Activated CD8-positive, alpha-beta memory T cell treated with anti-CD3 and anti-CD28 coated beads for 24 hours (primary cell): ENCODE measurements at places on chromosomes 16 and 17.

- DNase-seq: no peak
These were observed 31.9 kb upstream of the MPHOSPH6 start for GRCh38 chr16:82201926-82202325.

DNA sequence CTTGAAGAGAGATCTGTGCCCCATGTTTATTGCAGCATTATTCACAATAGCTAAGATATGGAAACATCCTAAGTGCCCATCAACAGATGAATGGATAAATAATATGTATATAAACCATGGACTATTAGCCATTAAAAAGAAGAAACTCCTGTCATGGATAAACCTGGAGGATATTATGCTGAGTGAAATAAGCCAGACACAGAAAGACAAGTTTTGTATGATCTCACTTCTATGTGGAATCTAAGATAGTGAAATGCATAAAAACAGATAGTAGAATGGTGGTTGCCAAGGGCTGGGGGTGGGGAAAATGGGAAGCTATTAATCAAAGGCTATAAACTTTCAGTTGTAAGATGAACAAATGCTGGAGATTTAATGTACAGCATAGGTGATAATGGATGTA lies 19.9 kb upstream of the HEATR6 start:
- DNase-seq: no peak

- no peak for DNase-seq
These were observed 135.2 kb downstream of the SHISA9 start for GRCh38 chr16:13036600-13036999.

DNA sequence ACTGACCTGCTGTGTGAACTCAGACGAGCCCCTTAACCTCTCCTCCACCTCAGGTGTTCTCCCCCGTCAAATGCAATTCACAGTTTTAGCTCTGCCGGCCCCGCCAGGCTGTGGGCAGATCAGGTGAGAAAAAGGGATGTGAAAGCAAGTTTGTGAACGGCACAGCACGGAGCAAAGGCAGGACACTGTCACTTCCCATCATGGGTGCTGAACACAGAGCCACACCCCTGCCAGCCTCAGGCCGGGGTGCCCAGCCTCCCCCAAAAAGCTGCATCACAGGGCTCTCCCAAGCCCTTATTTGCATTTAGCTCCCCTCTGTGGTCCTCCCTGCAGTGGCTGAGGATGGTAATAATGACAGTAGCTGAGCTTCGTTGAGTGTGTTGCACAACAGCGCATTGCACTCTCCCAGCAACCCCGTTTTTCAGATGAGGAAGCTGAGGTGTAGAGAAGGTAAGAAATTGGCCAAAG lies 88.8 kb upstream of the TNRC6C start:
- no peak for DNase-seq

DNA sequence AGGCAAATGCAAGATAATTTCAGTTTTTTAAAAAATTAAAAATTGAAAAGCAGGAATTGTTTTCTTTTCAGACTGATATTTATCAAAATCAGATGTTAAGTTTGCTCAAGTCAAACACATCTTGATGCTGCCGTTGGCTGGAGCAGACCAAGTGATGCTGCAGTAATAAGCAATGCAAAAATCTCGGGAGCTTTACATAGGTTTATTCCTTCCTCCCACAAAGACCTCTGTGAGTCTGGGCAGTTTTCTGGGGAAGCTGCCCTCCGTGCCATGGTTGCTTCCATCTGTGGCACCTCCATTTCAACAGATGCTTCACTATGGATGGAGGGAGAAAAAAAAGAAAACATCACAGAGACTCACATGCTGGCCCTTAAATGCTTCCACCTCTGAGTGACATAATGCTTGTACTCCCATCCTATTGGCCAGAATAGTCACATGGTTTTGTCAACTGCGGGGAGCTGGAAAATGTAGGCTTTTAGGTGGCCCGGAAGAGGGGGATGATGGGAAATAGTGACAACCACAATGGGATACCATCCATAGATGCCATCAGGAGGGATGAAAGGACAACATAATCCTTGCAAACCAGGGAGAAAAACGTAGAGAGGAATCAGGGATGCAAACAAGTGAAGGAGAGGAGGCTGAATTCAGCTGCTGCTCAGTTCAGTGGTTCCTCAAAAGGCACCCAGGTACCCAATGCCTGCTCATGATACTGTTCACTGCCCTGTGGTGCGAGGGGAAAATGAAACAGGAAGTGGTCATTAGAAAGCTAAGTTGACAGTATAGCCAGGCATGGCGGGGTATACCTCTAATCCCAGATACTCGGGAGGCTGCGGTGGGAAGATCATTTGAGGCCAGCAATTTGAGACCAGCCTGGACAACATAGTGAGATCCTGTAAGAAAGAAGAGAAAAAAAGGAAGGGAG lies 13.5 kb upstream of the ERCC4 start:
- DNase-seq: no peak

DNA sequence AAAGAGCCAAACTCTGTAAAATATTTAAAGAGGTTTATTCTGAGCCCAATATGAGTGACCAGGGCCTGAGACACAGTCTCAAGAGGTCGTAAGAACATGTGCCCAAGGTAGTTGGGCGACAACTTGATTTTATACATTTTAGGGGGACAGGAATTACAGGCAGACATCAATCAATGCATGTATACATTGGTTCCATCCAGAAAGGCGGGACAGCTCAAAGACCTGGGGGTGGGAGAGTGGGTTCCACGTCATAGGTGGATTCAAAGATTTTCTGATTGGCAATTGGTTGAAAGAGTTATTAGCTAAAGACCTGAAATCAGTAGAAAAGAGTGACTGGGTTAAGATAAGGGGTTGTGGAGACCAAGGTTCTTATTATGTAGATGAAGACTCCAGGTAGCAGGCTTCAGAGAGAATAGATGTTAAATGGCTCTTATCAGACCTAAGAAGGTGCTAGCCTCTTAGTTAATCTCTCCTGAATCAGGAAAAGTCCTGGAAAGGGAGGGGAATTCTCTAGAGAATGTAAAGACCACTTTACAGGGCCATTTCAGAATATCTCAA lies 32.4 kb downstream of the HSBP1 start:
- DNase-seq: no peak

GRCh38 chr17:40130352-40131042 lies 8.7 kb downstream of the MSL1 start:
- no peak for DNase-seq

DNA sequence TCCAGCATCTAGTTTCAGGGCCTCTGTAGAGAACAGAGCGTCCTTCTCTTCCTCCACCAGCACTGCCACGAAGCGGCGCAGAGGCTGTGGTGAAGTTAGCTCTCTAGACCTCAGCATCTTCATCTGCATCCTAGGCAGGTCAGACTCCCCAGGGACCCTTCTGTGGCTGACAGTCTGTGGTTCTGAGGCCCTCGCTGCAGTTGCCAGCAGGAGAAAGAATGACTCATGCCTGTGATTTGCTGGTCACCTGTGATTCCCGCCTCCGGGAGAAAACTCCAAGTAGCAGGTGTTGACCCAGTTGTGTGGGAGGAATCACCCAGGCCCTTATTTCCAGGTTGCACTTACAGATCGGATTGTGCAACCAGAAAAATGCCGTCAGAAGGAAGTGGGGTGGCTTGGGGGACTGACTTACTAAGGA lies 117.3 kb upstream of the CACNG5 start:
- peak; percentile 53 for DNase-seq
